Natural killer cell (primary cell): ENCODE measurements at places on chromosomes 3 and 15.

- no peak for DNase-seq
Measured at GRCh38 chr3:109640146-109640652, 302.9 kb upstream of the DPPA4 start.

- no peak for DNase-seq
Measured at GRCh38 chr15:100929641-100930042, 10.5 kb downstream of the LRRK1 start.

DNA sequence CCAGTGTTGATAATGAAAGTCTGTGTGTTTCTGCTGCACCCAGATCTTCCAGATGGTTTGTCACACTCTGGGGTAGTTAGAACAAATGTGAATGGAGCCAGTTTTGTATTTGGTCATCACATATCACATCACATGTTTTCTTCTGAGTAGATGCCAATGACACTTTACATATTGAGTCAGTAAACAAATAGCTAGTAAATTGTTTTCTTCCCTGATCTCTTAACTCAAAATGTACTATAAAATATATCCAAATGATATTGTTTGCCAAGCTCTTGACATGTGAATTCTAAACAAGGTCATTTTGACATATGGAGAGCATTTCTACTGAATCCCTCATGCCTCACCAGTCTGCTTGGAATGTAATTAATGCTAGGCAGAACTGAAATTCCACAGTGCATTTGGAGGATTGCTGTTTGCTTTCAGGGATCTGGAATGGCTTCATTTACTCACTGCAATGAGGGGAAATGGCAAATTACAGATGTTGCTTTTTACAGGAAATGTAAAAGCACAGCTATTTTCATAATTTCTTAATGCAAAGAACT, 45.0 kb downstream of the PDHB start:
- no peak for DNase-seq

- DNase-seq = no peak
Measured at GRCh38 chr3:193977622-193978021, 158.3 kb upstream of the HES1 start.

DNA sequence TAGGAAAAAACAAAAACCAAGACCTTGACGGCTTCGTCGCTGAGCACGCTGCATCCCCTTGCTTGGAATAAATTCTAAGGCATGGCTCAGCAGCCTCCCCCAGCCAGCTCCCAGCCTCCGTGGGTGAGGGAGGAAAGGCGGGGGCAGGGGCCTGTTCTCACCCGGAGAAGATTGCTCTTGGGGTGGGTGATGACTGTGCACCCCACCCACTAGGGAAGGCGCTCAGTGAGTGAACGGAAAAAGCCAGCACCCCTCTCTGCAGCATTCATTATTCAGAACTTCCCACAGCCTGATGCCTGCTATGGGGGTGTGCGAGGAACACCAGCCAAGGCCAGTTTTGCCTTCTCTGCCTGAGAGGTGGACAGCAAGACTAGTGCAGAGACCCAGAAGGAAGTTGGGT, 19.3 kb upstream of the NTRK3 start:
- DNase-seq = no peak
